Stimulated activated CD8-positive, alpha-beta memory T cell treated with anti-CD3 and anti-CD28 coated beads, Interleukin-7, amount 100 ng/mL, for 1 hour (primary cell): ENCODE measurements at places on chromosomes 12 and 14.

DNA sequence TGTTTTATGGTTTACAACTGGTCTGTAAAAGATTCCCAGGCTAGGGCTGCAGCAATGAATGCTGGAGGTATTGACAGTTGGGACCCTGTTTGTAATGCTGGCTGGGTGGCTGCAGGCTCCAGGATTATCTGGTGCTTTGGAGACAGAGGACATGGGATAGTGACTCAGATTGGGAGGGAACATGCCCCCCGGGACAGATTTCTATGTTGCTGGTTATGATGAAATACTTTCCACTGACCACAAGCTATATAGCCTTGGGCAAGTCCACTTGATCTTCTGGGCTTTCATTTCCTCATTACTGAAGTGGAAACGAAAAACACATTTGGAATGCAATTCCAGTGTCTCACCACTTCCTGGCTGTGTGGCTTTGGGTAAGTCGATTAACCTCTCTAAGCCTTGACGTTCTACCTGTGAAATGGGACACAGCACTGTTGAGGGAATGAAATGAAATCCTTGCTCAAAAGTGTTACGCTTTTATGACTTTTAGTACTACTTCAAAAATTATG lies 6.3 kb upstream of the TPCN1 start:
- DNase-seq, result no peak

DNA sequence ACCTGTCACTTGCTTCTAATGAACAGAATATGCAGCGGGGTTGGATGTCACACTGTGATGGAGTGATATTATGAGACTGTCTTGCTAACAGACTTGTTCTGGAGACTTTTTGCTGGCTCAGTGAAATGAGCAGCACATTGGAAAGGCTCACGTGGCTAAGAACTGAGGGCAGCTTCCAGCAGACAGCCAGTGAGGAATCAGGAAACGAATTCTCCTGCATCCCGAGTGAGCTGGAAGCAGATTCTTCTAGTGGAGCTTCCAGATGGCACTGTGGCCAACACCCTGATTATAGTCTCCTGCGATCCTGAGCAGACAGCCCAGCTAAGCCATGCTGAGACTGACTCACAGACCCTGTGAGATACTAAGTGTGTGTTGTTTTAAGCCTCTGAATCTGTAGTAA lies 16.1 kb upstream of the TSPAN9 start:
- DNase-seq, result no peak

GRCh38 chr12:53808023-53808705 lies 56.4 kb upstream of the CISTR start:
- DNase-seq, result no peak

DNA sequence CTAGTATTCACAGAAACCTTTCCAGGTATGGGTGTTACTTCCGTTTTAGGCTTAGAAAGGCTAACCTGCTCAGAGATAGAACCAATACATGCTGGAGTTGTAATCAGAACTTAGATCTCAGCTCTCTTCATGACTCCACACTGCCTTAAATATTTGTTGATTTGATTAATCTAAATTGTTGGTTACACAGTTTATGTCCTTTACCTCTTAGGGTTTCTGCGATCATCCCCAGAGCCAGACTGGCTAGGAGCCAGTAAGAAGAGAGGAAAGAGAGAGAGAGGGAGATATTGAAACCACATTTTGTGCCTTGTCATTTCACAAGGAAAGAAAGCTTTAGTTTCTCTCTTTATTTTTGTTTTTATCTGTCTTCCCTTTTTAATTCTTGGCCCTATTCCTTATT lies 16.8 kb upstream of the MGP start:
- DNase-seq, result no peak

DNA sequence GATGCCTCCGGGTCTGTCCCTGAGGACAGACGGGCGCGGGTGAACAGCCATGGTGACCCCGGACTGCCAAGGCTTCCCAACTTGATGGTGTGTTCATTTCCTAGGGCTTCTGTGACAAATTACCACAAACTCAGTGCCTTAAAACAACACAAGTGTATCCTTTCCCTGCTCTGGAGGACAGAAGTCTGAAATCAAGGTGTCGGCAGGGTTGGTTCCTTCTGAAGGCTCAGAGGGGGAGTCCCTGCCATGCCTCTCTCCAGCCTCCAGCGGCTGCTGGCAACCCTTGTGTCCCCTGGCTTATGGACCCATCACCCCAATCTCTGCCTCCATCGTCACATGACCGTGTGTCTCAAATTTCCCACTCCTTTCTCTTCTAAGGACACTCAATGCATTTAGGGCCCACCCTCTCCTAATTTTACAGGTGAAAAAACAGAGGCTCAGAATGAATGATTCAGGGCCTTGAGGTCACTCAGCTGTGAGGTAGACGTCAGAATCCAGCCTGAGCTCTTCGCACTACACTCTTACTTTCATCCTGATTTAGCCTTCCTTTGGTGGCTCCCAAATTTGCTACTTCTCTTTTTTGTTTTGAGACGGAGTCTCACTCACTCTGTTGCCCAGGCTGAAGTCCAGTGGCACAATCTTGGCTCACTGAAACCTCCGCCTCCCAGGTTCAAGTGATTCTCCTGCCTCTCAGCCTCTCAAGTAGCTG lies 45.4 kb downstream of the VCPKMT start:
- DNase-seq, result no peak

- no peak for DNase-seq
These were observed 145.0 kb downstream of the PRKCH start for GRCh38 chr14:61466249-61466904.

DNA sequence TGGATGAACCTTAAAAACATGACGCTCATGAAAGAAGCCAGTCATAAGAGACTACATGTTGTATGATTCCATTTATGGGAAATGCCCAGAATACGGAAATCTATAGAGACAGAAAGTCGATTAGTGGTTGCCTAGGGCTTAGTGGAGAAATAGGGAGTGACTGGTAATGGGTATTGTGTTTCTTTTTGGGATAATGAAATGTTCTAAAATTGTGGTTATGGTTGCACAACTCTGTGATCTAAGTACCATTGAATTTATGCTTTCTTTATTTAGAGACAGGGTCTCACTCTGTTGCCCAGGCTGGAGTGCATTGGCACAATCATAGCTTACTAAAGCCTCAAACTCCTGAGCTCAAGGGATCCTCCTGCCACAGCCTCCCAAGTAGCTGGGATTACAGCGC lies 8.0 kb downstream of the RBMS2 start:
- no peak for DNase-seq

- DNase-seq, result no peak
These were observed 29.6 kb upstream of the TSPAN8 start for GRCh38 chr12:71187379-71187778.

DNA sequence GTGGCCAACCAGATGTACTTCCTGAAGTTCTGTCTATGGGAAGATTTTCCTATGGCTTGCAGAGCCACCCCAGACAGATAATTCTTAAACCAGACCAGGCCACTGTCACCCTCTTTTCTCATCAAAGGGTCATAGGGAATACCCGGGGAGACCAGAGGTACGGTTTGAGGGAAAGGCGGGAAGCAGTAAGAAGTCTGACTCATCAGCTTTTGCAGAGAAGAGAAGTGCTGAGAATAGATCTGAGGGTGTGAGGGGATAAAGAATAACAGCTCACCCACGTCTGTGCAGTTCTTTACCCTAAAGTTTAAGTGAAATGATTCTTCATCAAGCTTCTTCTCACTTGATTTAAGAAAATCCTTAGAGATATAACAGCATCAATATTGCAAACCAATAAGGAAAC lies 21.3 kb upstream of the POC1B start:
- DNase-seq, result no peak

- no peak for DNase-seq
These were observed 482.0 kb downstream of the RMST start for GRCh38 chr12:97944576-97944975.

DNA sequence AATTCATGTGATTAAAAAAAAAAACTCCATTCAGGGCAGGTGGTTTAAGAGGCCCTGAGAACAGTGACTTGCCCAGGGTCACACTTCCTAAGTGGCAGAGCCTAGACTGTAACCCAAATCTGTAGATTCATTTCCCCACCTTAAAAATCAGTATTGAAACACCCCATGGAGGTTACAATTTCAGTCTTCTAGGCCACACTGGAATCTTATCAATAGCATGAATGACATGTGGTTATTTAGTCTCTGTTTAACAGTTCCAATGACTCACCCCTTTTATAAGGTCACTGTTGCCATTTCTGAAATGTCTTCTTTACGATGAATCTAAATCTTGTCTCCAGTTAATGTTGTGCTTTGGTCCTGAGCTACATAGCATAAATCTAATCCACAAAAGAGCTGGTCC lies 262.3 kb upstream of the GRIP1 start:
- DNase-seq, result no peak

DNA sequence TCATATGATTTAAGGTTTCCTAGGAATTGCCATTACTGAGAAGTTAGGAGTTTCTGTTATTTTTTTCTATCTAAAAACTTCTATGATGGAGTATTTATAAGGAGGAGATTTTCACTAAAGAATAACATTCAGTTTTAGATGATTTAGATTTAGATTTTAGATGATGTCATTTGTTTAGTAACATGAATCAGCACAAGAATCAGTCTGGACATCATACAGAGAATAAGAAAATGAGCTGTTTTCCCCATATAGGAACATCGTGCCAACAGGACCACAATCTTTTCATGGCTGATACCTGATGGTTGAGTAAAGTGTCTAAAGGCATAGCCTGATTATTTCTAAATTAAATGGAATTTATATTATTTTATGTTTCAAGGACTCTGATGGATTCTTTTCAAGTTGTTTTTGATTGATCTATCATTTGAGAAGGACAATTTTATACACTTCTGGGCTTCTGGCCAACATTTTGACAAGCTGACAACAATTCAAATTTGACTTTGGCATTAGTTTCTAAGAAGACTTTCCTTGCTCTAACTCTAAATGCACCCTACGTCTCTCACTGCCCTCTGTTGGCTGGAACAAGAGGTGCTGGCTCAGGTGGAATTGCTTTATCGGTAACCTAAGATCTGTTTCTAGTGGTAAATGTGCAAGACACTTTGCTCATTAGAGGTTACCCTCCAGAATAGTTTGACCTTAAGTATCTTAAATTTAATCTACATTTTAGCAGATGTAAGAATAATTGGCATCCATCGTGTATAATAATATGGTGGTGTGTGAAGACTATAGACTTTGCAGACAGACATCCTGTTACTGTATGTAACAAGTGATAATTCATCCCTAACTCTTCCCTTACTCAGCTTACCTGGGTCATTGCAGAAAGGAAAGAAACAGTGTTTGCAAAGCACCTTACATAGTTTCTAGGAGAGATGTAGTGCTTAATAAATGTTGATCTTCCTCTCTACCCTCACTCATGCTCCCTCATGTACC lies 42.8 kb upstream of the CPSF6 start:
- DNase-seq, result no peak

DNA sequence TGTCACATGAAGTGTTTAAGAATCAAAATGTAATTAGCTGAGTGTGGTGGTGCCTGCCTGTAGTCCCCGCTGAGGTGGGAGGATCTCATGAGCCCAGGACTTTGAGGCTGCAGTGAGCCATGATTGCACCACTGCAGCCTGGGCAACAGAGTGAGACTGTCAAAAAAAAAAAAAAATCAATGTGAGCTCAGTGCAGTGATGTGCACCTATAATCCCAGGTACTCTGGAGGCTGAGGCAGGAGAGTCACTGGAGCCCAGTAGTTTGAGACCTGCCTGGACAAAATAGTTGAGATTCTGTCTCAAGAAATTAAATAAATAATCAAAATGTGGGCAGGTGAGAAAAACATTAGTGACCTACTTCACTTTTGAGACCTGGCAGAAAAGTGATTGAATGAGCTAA lies 140.0 kb downstream of the MON2 start:
- no peak for DNase-seq

DNA sequence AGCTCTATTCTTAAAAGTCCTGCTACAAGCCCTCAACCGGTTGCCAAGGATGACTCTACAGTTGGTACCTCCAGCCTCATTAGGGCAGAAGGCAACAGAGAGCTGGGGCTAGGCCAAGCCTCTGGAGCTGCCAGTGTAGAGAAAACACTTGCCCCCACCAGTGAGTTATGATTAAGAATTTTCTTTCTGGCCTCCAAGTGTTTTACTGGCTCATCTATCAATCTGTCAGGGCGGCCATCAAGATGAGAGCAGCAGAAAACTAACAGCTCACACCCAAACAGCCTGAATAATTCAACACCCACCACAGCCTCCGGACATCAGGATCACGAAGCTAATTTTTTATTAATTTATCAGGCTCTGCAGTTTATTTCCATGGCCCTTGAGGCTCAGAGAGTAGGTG lies 40.7 kb upstream of the CMKLR1 start:
- DNase-seq, result no peak

- no peak for DNase-seq
These were observed 607 bp downstream of the OS9 start for GRCh38 chr12:57694459-57695019.

GRCh38 chr12:44031472-44032185 lies 195.7 kb downstream of the TMEM117 start:
- no peak for DNase-seq

- DNase-seq, result no peak
These were observed 31.2 kb downstream of the TAS2R7 start for GRCh38 chr12:10771132-10771733.

DNA sequence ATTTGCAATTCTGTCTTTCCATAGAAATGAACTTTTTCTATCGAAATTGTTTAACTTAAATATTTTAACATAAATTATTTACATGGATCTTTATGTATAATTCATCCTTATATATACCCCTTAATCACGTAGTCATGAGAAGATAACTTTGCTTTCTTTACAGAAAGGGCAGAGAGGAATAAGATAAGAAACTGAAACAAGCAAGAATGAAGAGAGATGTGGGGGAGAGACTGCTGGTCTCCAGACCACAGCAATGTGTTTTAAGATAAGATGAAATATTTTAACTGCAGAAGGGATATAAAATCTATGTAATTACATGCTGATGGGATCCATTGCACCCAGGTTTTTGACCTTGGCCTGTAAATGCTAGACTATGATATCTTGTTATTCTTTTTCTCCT lies 34.7 kb upstream of the DNM1L start:
- DNase-seq, result no peak

GRCh38 chr12:10119066-10119465 lies 10.9 kb downstream of the CLEC7A start:
- DNase-seq, result no peak

DNA sequence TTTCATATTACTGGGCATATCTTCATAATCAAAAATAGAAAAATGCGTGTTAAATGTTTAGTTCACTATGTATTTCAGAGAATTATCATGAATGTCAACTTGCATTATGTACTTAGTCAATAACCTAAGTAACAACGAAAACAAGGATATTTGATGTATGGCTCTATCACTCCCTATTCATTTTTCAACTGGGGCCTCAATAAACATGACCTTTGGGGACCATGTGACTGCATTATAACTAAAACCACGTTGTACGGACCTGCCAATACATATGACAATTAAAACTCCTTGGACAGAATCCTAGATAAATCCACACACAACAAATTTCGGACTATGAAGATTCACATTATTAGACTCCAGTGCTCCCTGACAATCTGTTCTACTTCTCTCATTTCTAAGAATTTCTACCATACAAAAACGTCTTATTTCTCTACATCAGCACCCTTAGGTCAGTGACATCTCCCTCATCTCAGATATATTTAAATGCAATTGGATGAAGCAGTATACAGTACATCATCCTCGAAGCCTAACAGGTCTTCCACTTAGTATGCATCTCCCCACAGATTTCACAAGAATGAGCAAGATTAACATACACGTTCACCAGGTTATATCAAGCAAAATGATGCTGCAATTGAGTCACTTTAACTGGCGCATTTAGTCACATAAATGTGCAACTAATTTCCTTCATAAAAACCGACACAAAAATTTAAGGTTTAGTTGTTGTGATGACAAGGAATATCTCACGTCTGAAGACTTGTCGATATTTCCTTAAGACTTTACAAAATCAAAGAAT lies 1.5 kb downstream of the UBE2N start:
- no peak for DNase-seq

GRCh38 chr12:76047742-76048141 lies 16.2 kb upstream of the PHLDA1 start:
- no peak for DNase-seq

- DNase-seq, result no peak
These were observed 29.8 kb downstream of the LRRIQ1 start for GRCh38 chr12:85065837-85066482.
